ENCODE measurements at places on chromosomes 11 and 22.

- no peak for DNase-seq
Observed at GRCh38 chr11:19873730-19874129, 161.1 kb downstream of the NAV2 start.

- DNase-seq = no peak
Observed at GRCh38 chr11:101341578-101341977, 212.0 kb upstream of the PGR start.

DNA sequence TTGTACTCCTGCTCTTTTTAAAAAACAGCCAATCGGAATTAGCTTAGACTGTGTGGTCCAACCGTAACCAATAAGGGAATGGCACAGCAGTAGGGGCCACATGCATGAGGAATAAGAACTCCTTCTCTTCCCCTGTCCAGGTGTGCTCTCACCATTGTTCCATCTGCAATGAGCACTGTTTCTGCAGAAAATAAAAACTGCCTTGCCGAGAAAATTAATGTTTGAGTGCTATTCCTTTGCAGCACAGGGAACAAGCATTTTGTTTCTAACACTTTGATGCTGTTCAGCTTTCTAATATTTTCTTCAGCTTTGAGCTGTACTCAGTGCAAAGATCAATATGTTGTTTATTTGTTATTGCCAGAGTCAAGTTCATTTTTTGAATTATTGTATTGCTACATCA is 57.9 kb downstream of the PIWIL3 start:
- DNase-seq = no peak

- no peak for DNase-seq
Observed at GRCh38 chr11:15146271-15147003, 31.7 kb downstream of the INSC start.

GRCh38 chr11:14445542-14446530 is 53.8 kb downstream of the COPB1 start:
- DNase-seq = no peak

DNA sequence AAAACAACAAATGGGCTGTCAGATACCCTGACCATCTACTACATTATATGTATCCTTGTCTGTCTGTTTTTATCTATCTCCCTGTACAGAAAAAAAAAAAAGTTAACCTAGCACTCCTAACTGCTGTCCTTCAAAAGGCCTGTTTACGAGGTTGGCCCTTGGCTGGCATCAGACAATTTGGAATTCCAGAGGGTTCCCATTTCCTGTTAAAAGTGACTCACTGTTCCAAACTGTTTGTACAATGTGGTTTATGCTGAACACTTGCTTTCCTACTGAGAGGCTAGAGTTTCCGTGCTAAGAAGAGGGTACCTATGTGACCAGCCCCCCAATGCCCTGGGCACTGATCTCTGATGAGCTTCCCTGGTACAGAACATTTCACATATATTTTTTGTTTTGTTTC is 65.9 kb upstream of the HMGXB4 start:
- no peak for DNase-seq

DNA sequence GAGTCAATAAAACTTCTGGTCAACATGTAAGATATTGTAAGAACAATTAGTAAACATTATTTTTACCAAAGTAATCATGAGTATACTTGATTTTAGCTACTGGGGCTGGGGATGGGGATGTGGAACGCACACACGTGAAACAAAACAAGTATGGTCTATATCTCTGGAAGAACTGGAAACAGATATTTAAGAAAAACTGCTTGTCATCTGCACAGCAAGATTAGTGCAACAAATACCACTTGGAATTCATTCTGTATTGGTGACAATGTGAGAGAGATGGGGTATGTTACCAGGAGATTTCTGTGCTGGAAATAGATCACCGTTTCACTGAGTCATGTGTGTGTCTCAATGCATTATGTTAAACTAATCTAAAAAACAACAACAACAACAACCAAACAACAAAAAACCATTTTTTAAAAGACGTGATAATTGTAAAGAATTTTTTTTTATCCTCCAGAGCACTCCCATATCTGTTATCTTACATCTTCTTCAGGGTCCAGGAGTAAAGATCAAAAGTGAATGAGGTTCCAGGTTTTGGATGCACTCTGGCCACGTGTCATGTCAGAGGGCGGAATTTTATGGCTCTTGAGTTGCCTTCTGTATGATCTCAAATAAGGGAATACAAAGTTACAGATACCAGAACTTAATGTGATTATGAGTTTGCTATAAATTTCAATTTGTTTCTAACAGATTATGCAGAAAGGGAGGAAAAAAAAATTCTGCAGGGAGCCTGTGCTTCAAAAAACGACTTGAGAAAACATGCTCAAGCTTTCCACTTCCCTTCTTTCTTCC is 153.0 kb downstream of the BBOX1 start:
- DNase-seq = no peak

DNA sequence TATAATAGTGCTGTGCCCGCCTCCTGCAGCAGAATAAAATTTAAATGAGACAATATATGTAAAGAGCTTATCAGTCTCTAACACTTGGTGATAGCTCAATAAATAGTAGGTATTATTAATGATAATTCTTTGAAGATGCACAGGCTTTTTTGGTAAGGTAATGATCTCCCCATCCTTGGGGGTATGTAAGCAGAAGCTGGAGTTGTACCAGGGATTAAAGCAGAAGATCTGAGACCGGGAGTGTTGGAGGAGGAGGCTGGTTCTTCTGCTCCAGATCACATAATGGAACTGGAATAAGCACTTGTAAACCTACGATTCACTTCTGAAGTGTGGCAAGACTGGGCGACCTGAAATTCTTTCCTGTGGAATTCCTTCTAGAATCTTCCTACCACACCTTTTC is 8.4 kb downstream of the VSTM5 start:
- no peak for DNase-seq

- DNase-seq = no peak
Observed at GRCh38 chr11:33709466-33709865, 8.8 kb upstream of the C11orf91 start.

GRCh38 chr11:32785262-32785661 is 9.2 kb downstream of the CCDC73 start:
- no peak for DNase-seq

DNA sequence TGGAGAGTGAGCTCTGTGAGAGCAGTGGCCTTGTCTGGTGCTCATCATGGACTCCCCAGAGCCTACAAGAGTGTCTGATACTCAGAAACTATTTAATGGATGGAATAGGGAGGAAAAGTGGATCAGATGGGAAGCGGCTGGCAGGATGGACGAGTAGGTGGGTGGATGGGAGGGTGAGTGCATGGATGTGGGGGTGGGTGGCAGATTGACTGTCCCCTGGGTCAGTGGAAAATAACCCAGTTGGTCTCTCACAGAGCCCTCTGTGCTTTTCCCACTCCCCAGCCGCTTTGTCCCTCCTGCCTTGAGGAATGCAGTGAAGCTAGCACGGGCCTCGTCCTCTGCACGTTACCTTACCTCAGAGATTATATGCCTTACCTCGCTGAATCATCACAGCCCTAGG is 5.9 kb downstream of the SPI1 start:
- DNase-seq = no peak

- DNase-seq = no peak
Observed at GRCh38 chr11:22786475-22786874, 43.1 kb downstream of the SVIP start.

- no peak for DNase-seq
Observed at GRCh38 chr22:28137036-28137435, 218.0 kb upstream of the PITPNB start.

- no peak for DNase-seq
Observed at GRCh38 chr11:78078218-78079167, 1.2 kb downstream of the NDUFC2 start.

GRCh38 chr11:41917900-41918299 is 458.4 kb upstream of the LRRC4C start:
- DNase-seq = no peak

- DNase-seq = no peak
Observed at GRCh38 chr22:34534101-34534500, 531.9 kb upstream of the ISX start.

GRCh38 chr11:19955660-19956059 is 204.6 kb downstream of the DBX1 start:
- no peak for DNase-seq

DNA sequence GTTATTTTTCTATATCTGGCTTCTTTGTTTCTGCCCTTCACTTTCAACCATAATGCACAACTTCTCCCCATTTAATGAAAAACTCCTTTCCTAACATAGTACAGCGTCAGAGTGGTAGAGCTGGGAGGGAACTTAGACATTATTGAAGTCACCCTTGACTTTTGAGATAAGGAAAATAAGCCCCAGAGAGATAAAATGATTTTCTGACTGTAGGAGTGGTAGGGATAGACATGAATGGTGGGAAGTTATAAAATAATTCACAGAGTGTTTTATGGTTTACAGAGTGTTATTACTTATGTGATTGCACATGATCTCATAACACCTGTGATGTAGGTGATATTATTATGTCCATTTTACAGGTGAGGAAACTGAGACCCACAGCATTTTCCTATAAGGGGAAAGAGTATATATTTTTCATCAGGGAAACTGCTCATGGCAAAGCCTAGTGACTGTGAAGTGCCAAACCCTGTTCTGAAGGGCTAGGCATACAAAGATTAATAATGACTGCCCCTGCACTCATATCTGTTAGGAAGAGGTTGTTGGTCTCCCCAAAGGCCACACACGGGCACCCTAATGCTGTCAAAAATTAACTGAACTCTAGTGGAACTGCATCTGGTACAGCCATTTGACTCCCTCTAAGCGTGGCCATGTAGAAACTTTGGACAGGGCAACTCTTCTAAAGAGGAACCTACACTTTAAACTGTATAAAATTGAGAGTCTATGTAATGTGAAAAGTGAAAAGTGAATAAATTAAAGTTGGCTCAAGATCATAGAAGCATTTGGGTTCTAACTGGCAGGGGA is 61.1 kb upstream of the PICALM start:
- no peak for DNase-seq

- peak; percentile 65 for DNase-seq
Observed at GRCh38 chr11:47233989-47234668, 14.5 kb downstream of the ACP2 start.

GRCh38 chr22:47112994-47113852 is 350.8 kb downstream of the TBC1D22A start:
- no peak for DNase-seq

- DNase-seq = no peak
Observed at GRCh38 chr11:62125316-62125715, 1.5 kb downstream of the INCENP start.

DNA sequence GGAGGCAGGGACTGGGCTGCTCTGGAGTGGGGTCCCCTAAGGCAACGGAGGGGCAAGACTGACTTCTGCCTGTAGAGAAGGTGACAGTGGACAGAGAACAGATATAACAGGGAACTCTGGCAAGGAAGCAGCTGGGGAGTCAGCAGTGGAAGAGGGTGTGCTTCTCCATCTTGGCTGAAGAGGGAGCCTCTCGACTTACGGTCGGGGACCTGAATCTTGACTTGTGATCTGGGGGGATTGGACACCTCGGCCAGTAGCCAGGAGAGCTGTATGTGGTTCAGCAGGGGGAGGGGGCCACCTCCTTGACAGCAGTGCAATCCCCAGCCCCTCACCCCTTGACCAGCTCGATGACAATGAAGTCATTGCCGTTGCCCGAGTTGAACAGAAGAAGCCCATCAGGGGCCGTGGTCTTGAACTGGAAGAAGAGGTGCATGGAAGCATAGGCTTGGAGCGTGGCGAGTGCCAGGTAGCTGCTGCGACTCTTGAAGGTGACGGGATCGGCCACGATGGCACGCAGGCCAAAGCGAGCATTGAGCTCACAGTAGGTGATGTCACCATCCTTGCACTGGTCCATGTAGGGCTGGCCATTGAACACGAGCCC is 60.0 kb downstream of the SLC22A12 start:
- no peak for DNase-seq

GRCh38 chr11:122170815-122171475 is 54.9 kb upstream of the BLID start:
- DNase-seq = no peak

- DNase-seq = no peak
Observed at GRCh38 chr11:83918476-83918875, 632.3 kb upstream of the CCDC90B start.

- DNase-seq = no peak
Observed at GRCh38 chr11:131855320-131855719, 484.9 kb downstream of the NTM start.

GRCh38 chr22:48238966-48239365 is 1476.5 kb downstream of the TBC1D22A start:
- DNase-seq = no peak

DNA sequence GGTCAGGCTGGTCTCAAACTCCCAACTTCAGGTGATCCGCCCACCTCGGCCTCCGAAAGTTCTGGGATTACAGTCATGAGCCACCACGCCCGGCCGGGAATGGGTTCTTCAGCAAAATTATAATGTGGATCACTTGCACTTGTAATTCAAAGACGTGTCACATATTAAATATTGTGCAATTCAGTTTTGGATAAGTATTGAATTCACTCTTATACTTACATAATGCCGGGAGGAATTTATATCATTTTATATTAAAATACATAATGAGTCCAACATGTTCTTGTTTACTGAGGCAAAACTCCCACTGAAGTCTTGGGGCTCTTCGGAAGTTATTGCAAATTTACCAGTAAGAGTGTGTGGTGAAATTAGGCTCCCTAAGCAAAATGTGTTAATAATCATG is 635.2 kb upstream of the LUZP2 start:
- DNase-seq = no peak

DNA sequence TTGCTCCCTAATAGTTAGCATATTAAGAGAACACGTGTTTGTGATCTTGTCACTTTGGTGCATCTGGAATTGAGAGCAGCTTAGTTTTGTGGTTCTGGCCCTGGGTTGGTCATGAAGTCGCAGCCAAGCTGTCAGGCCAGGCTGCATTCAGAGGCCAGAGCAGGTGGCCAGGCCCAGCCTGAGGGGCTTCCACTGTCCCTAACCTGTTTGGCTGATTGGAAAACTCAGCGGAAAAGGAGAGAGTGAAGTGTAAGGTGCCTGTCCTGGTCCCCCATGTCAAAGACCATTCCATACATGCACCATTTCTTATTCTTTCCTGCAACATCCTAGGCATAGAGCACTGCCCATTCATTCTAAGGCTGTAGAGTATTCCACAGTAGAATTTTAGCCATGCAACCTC is 111.5 kb upstream of the IGLL5 start:
- DNase-seq = no peak

GRCh38 chr11:36109590-36109849 is 165.7 kb downstream of the LDLRAD3 start:
- no peak for DNase-seq

- DNase-seq = no peak
Observed at GRCh38 chr22:40583053-40583741, 53.3 kb downstream of the MRTFA start.

DNA sequence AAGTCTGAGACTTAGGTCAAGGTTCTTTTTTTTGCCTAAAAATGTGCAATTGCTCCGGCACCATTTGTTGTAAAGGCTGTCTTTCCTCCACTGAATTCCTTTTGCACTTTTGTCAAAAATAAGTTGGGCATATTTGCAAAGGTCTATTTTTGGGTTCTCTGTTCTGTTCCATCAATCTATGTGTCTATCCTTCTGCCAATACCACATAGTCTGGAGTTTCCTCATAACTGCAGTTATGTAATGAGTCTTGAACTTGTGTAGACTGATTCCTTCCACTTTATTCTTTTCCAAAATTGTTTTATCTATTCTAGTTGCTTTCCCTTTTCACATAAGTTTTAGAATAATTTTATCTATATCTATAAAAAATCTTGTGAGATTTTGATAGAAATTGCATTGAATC is 6.7 kb downstream of the KCNJ5 start:
- DNase-seq = no peak

- no peak for DNase-seq
Observed at GRCh38 chr11:66844496-66845142, 1.4 kb downstream of the RCE1 start.

- no peak for DNase-seq
Observed at GRCh38 chr11:45156741-45157140, 10.3 kb downstream of the PRDM11 start.

GRCh38 chr11:100630898-100631297 is 56.2 kb upstream of the ARHGAP42 start:
- no peak for DNase-seq

Data from NCI-H1105 (cell line).